Activated T-helper 17 cell treated with anti-CD3 and anti-CD28 coated beads, Interleukin-2, amount 50 U/mL, for 72 hours (primary cell): ENCODE measurements at places on chromosomes 11 and 22.

GRCh38 chr11:13221722-13222121 is 55.9 kb upstream of the BMAL1 start:
- no peak for ATAC-seq

GRCh38 chr22:19976671-19977070 is 35.1 kb upstream of the TXNRD2 start:
- ATAC-seq = no peak

DNA sequence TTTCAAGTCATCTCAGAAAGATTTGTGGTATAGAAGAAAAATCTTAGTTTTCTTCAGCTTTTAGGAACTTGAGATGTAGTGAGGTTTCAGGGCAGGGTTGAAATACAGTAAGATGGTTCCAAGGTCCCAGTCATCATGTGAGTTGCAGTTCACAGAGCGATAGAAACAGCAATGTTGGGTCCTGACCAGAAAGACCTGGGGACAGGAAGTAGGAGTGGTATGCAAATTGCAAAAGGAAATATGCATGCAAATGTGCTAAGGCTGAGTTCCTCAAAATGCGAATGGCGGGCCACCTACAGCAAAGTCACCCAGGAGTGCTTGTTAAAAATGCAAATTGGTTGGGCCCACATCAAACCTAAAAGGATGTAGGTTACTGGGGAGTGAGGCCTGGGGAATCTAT is 1032.7 kb upstream of the TENM4 start:
- no peak for ATAC-seq

DNA sequence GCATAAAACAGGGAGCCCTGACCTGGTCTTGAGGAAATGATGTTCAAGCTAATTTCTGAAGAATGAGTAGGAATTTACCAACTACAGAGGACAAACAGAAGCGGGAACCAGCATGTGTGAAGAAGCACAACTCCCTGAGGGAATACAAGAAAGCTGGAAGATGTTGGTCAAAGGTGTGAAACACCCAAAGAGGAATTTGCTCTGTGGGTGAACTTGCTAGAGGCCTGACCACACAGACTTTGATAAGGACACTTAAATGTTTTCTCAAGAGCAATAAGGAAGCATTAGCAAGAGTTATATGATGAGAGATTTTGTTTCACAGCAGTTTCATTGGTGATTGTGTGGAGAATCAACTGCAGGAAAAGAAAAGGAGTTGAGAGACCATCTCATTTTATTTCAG is 17.6 kb downstream of the SLC5A12 start:
- ATAC-seq = no peak

GRCh38 chr11:23124996-23125395 is 264.7 kb upstream of the CCDC179 start:
- ATAC-seq = no peak

DNA sequence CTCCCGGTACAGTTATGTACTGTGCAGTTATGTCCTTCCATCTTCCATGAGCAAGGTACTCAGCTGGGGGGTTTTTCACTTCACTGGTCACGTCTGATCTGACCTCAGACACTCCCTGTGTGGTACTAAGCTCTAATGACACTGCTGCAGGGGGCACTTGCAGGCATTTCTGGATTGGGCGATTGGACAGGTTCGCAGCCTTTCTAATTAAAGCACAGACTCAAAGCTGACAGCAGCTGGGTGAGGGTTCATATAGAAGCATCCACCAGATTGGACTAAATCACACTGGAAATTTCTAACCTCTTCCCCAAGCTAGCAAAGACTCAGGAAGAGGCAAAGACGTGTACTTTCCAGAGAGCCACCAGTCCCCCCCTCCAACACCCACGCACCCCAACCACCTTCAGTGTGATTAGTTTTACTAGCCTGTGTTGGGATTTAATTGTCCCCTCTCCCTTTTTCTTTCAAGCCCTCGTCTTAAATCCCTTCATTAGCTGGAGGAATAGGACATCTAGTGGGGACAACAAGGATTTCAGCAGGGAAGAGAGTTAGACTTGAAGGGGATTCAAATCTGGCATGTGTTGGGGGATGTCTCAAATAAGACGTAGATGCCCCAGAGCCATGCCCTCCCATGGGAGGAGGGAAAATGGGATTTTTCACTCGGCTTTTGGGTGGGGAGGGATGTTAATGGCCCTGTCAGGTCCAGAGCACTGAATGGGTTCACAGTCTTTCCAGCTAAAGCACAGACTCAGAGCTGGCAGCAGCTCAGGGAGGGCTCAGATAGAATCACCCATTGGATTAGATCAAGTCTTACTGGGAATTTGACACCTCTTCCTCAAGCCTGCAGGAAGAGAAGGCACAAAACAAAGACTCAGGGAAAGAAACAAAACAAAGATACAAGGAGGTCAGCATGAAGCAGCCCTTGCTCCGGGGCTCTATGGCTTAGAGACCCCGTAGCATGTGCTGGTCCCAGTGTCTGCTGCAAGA is 10.9 kb downstream of the INS start:
- no peak for ATAC-seq

DNA sequence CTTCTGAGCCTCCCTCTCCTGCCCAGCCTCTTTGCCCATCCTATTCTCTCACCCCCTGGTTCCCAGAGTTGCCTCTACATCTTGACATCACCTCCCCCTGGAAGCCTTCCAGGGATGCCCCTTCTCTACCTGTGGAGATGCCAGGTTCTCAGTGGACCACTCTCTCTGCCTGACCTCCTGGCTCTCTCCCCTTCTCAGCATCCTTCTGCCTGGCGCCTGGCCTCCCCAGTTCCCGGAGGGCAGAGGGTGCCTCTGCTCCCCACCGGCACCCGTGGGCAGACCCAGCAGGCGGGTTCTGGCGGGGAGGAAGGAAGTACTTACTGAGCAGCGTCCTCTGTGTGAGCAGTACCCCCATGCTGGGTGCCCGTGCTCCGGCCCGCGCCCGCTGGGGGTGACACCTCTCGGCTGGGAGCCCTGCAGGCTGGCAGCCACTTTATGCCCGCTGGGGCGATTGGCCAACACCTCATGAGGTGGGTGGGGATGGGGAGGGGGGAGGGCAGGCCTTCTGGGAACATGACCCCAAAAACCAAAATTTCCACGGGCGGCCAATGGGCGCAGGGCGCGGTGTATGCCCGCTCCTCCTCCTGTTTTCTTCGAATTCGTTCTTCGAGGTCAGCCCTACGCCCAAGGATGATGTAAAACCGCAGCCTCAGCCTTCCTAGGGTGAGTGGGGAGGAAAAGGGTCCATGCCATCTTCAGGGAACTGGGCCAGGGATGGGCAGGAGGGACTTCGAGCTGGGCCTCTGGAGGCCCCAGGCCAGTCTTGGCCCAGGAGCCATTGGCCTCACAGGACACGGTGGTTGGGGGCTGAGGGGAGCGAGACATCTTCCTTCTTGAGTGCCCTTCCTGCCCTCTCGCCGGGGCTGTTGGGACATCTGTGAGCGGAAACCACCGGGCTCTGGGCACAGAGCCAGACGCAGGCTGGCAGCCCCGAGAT is at the start of gene OSM:
Gene OSM (minus strand): TSS at position 407 of the 937 bp plus-strand sequence. CDS start 52 bp downstream, at position 355.
- ATAC-seq = peak; percentile 58

DNA sequence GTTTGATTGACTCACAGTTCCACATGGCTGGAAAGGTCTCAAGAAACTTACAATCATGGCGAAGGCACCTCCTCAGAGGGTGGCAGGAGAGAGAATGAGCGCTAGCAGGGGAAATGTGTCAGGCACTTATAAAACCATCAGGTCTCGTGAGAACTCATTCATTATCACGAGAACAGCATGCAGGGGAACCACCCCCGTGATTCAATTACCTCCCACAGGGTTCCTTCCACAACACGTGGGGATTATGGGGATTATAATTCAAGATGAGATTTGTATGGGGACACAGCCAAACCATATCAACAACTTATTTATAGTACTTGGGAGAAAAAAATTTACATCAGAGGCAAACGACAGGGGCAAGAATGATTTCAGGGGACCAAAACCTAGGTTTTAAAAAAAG is 3.0 kb downstream of the ME3 start:
- no peak for ATAC-seq

DNA sequence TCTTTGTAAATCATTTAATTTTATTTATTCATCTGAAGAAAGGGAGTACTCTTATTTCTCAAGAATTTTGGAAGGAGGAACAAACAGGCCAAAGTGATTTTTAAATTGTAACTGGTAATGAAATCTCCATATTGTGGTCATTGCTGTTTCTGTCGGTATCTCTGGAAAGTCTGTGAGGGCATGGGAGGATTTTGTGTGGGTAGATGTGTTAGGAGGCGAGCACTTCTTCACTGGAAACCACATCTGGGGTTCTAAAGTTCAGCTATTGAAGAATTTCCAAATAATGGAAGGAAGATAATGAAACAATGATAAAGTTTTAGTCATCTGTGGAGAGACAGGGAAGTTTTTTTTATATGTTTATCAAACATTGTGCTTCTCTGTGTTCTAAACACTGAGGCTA is 6.6 kb downstream of the TRIM34 start:
- ATAC-seq = no peak

DNA sequence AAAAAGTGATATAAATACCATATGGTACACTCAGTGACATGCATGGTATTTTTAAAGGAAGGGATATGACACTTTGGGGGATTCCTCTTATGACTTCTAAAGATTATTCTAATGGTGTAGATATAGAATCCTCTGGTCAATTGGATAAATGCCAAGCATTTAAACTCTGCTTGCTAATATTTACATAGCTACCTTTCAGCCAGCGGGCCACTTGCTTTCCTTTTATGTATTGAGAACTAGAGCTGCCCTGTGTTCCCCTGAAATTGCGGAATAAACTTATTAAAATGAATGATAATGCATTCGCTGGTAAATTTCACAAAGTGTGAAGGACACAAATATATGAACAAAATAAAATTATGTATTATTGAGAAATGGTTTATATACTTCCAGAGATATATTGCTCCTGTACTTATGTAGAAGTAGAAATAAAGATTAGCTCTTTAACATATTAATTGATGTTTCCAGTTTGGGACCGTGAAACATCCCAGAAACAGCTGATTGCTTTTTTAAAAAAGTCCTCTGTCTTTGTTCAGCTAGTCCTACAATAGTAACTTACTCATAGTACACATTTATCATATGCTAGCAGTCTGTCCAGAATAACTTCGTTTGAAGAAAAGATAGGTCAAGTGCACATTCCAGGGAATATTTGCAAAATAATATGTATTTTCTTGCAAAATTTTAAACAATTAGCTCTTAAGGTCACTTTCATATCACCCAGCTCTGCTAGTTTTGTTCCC is 40.1 kb upstream of the CARD18 start:
- ATAC-seq = no peak

DNA sequence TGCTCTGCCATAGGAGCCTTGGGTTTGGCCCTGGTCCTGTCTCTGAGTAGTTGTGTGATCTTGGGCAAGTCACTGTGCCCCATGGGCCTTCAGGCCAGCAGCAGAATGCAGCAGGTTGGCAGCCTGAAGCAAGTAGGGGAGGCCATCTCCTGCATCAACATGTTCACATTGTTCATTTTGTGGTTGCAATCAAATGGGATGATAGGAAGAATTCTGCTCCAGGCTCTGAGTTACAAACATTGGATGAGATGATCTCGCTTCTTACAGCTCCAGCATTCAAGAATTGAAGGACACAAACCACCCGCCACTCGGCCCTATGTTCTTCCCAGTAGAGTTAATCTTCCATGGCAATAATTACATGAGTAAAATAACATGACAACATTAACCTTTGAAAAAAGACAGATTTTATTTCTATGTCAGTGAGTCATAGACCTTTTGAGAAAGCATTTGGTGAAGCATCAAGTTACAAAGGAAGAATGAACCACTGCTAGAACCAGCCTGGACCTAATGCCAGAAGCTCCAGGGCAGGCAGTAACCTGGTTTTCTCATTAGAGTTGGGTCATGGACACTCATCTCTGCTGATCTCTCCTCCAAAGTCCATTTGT is 308.3 kb upstream of the NCAM1 start:
- no peak for ATAC-seq

DNA sequence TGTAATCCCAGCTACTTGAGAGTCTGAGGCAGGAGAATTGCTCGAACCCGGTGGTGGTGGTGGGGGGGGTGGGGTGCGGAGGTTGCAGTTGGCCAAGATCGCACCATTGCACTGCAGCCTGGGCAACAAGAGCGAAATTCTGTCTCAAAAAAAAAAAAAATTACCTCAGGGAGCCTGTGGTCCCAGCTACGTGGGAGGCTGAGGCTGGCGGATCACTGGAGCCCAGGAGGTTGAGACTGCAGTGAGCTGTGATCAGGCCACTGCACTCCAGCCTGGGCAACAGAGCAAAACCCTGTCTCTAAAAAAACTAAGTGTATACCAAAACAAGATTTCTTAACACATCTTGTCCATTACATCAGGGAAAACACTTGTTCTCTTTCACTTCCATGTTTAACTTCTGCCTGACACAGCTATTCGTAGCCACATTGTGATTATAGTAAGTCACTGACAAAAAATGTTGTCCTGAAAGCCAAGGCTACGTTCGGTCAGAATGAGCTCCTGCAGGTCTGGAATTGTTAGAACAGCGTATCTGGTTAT is 1.4 kb downstream of the TMEM80 start:
- ATAC-seq = no peak

GRCh38 chr22:35218079-35218478 is 39.2 kb upstream of the HMGXB4 start:
- no peak for ATAC-seq

DNA sequence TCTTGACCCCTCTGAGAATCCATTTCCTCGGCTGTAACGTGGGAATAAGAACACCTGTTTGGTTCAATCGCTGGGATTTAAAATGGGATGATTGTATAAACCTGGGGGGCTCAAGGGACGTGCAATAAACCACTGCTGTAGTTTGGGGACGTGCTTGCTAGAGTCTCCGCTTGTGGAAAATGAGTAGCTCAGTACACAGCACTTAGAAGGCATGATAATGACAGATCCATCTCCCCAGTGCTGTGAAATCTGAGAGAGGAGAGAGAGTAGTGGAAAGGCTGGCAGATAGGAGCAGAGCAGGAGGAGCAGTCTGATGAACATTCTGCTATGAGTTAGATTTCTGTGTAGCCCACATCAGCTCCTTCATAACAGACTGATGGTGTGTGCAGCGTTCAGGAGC is 256.5 kb downstream of the MN1 start:
- ATAC-seq = no peak

DNA sequence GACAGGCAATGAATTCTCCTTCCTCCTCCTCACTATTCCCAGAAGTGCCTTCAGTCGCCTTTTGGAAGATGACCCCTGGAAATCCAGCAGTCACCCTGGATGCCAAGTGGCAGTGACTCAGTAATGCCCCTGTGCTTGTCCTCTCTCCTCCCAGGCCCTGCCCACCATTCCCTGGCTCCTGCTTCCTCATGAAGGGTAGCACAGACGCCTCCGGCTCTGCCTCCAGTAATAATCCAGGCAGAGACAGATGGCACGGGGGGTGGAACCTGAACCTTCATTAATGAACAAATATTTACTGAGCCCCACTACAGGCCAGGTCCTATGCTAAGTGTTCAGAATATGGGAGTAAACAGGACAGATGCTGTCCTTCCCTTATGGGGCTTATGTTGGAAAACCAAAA is 23.2 kb downstream of the SYT13 start:
- ATAC-seq = no peak

- ATAC-seq = no peak
Measured at GRCh38 chr11:112163875-112164685, at the start of gene IL18. Gene IL18, minus strand, starts transcription at chr11:112164094. Its CDS starts 9,041 bp downstream, at chr11:112155053.

GRCh38 chr11:2313051-2313951 is 11.5 kb downstream of the TSPAN32 start:
- no peak for ATAC-seq
